Right cardiac atrium (tissue), 5 donors: ENCODE measurements at places on chromosomes 11 and 22. TPM values are rescaled to one million over a fixed set of nuclear protein-coding genes. Genes with fewer than 3 reads are reported as not detected.

Gene ART1
- total RNA-seq = not detected

Gene INS
- 1.1 TPM for total RNA-seq

Gene SC5D
- total RNA-seq = 34.7 TPM

Gene CHST1
- 2.4 TPM for total RNA-seq

Gene CBLIF
- not detected for total RNA-seq

Gene SLC22A24
- total RNA-seq = not detected

Gene OR52E8
- total RNA-seq = not detected

Gene FAM180B
- not detected for total RNA-seq

Gene BIRC3
- 8.7 TPM for total RNA-seq
